ENCODE measurements at places on chromosomes 7 and 10.
A peak's percentile ranks its signal among the peaks of the same experiment; 100 is the strongest.

- DNase-seq, result no peak
Measured at GRCh38 chr10:116110736-116111135, 162.3 kb downstream of the GFRA1 start.

- DNase-seq, result no peak
Measured at GRCh38 chr7:73340514-73340913, 12.6 kb downstream of the FKBP6 start.

- DNase-seq, result no peak
Measured at GRCh38 chr7:133980804-133981203, 146.3 kb upstream of the LRGUK start.

- DNase-seq, result no peak
Measured at GRCh38 chr10:124392626-124393342, 25.9 kb downstream of the OAT start.

DNA sequence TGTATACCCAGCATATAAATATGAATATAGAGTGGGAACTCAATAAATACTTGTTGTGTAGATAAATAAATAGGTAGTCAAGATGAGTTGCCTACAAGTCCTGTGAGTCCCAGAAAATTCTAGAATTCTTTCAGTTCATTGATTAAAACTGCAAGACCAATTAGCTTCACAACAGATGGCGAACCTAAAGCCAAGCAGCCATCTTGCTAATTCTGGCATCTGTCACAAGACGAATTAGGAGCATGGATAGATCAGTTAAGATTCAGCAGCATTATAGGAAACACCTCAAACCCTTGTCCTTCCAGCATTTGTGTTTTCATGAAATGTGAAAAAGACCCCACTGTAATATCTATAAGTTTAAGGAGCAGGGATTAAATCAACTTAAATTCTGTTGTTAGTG, 552.7 kb downstream of the MAGI2 start:
- DNase-seq, result no peak

GRCh38 chr10:52599551-52600200, 172.9 kb downstream of the MBL2 start:
- DNase-seq, result no peak

- DNase-seq, result no peak
Measured at GRCh38 chr10:119969609-119970008, 77.1 kb downstream of the SEC23IP start.

GRCh38 chr7:98679741-98680140, 62.7 kb downstream of the NPTX2 start:
- DNase-seq, result no peak

DNA sequence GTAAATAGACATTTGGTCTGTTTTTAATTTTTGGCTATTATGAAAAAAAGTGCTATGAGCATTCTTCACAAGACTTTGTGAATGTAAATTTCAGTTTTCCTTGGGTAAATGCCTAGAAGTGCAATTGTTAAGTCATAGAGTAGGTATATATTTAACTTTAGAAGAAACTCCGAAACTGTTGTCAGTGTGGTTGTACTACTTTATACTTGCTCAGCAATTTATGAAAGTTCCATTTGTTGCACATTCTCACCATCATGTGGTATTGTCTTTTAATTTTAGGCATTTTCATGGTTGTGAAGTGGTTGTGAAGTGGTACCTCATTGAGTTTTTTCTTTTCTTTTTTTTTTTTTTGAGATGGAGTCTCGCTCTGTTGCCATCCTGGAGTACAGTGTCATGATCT, 60.0 kb downstream of the TYW1 start:
- no peak for DNase-seq

- DNase-seq, result no peak
Measured at GRCh38 chr10:58971211-58971610, 205.2 kb upstream of the PHYHIPL start.

GRCh38 chr10:109534193-109534592, 389.1 kb downstream of the XPNPEP1 start:
- no peak for DNase-seq

GRCh38 chr7:55314967-55315366, 50.2 kb upstream of the LANCL2 start:
- DNase-seq, result no peak

DNA sequence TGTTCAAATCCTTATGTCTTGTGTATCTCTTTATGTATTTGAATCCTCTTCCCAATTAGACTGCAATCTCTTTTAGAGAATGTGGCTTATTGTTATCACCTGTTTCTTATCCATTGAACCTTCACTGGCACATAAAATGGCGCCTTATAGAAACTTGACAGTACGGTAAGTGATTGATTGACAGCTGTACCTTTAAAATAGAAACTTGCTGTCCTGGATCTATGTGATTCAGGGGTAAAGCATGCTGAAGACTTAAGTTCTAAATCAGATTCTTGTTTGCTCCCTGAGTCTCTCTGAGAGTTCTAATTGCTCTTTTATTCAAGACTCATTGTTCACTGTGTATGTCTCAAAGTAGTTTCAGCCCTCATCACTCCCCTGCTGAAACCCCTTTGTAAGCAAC, 91.3 kb downstream of the CACNB2 start:
- no peak for DNase-seq

DNA sequence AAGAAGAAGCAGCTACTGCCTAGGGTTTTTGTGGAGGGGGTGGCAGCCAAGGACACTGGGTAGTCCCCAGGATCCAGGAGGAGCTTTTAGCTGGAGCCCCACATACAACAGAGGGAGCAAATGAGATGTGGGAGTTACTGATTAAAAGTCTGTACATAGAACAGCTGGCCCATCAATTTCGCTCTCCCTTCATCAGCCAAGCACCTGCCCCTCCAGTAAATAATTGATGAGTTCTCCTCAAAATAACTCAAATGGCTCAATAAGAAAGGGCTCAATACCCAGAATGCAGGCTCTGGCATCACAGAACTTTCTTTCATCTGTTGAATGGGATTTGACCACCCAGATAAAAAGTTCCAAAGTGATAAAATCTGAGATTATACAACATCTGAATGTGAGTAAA, 15.1 kb upstream of the WNT8B start:
- DNase-seq, result no peak

GRCh38 chr7:151167197-151167961, at the start of gene GBX1:
TSS of gene GBX1 (minus strand) at chr7:151167694. CDS start at chr7:151167548, 146 bp downstream.
- no peak for DNase-seq

- no peak for DNase-seq
Measured at GRCh38 chr10:91215384-91215783, 5.1 kb upstream of the PCGF5 start.

DNA sequence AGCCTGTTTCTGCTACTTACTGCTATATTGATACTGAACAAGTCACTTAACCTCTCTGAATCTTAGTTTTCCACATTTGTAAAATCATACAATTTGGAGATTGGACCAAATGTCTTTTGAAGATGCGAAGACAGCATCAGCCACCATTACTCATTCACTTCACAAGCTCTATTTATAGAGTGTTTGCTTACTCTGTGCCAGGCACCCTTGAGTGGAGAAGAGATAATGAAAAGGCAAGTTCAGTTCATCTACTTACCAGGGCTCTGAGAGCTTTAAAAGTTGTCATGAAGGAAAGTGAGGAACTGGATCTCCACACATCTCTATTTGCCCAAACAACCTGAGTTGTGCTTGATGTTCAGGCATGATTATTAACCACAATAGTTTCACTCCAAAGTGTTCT, 277.5 kb downstream of the CSTF2T start:
- no peak for DNase-seq

DNA sequence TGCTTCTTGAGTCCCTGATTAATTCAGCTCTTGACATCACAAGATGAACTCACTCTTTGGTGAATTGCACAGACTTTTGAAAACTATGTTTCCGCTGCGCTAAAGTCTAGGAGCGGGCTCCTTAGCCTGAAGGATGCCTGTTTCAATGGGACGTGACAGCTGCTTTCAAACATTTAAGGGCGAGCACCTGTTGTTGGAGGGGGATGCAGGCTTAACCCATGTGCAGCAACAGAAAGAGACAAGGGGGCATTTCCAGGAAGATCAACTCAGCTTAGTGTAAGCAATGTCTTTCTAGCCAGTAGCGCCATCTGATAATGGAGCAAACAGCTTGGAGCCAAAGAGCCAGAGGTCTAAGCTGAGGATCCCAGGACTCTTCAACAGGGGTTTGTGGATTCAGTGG, 8.4 kb upstream of the PFKFB3 start:
- DNase-seq, result no peak

- no peak for DNase-seq
Measured at GRCh38 chr7:110017405-110017804, 1073.5 kb upstream of the LRRN3 start.

GRCh38 chr10:73628405-73628804, 12.9 kb downstream of the MYOZ1 start:
- DNase-seq, result no peak

- DNase-seq, result no peak
Measured at GRCh38 chr7:114943953-114944744, 22.3 kb downstream of the MDFIC start.

GRCh38 chr7:27122077-27122910, 8.3 kb downstream of the HOXA4 start:
- DNase-seq, result no peak

GRCh38 chr7:39923091-39923490, 27.0 kb upstream of the CDK13 start:
- no peak for DNase-seq

DNA sequence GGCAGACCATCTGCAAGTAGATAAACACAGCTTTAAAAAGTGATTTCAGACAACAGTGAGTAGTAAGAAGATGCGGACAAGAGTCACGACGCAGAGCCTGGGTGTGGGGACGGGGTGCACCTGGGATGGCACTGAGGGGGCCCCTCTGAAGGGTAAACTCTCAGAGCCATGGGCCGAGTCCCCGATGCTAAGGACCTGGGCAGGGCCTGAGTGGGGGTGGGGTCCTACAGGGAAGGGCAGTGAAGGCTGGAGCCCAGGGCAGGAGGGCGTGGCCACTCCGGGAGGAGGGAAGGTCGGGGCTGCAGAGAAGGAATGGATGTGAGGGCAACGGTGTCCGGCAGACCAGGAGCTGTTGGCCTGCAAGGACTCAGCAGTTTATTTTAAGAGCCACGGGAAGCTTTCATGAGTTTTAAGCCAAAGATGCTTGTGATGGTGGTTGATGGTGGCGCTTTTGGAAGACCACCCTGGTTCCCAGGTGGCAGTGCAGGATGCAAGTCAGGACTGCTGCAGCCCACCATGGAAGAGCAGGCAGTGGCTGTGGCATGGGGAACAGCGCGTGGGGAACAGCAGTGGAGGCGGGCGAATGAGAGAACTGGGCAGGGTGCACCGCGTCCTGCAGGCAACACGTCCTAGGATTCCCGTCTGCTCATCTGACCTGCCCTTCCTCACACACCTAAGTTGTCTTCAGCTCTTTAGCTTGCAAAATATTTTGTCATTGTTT, 296.8 kb downstream of the DNAJB6 start:
- DNase-seq, result no peak

DNA sequence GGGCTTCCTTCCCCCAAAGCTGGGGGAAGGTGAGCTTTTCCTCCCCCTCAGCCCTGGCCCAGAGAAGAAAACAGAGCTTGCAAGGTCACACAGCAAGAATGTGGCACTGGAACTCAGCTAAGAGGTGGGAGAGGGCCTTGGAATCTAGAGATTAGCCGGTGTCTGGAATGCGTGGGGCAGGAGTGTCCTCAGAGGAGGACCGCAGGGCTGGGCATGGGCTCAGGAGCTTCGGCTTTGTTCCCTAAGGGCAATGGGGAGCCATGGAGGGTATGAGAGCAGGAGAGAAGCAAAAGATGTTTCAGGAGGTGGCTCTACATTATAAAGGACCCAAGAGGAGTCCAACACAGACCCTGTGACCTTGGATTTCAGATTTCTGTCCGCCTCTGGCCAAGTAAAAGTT, 127.2 kb upstream of the TNRC18 start:
- no peak for DNase-seq

- DNase-seq, result no peak
Measured at GRCh38 chr10:113158183-113158582, 208.1 kb downstream of the TCF7L2 start.

- DNase-seq, result no peak
Measured at GRCh38 chr7:29598613-29599012, 35.0 kb downstream of the PRR15 start.

- DNase-seq, result peak; percentile 45
Measured at GRCh38 chr7:100127866-100128636, 1.3 kb downstream of the MBLAC1 start.

- DNase-seq, result no peak
Measured at GRCh38 chr7:133572087-133572486, 319.2 kb downstream of the EXOC4 start.

DNA sequence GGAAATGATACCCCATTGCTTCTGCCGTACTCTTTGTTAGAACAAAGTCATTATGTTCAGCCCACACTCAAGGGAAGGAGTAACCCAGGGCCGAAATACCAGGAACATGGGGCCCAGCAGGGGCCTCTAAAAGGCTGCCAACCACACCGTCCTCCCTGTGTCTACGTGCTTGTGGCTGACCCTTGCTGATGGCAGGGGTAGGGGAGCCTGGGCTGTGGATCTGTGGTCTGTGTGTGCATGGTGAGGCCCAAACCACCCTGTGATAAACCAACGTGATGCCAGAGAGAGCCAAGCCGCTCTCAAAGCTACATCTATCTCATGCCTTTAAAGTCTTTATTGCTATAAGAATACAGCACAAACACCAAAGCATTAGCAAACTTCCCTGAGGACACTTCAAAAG, 159.2 kb downstream of the CCDC3 start:
- no peak for DNase-seq

- DNase-seq, result no peak
Measured at GRCh38 chr7:50982626-50983025, 199.9 kb upstream of the GRB10 start.

DNA sequence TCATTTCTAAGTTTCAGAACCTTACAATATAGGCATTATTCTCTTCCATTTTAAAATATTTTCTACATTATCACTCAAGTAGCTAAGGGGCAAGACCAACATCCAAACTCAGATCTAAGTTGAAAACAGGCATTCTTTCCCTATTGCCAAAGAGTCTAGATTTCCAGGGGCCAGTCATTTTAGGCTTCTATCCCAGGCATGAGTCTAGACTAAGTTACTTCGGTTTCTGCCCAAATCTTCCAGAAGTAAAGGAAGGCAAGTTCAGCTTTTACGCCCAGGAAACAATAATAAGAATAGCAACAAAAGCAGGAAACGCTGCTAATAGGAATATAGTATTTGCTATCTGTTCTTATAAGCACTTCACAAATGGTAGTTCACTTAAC, 189.9 kb downstream of the DGKI start:
- no peak for DNase-seq

- no peak for DNase-seq
Measured at GRCh38 chr10:96570983-96571964, 15.5 kb downstream of the TM9SF3 start.
